ENCODE measurements at places on chromosomes 16 and 17.

DNA sequence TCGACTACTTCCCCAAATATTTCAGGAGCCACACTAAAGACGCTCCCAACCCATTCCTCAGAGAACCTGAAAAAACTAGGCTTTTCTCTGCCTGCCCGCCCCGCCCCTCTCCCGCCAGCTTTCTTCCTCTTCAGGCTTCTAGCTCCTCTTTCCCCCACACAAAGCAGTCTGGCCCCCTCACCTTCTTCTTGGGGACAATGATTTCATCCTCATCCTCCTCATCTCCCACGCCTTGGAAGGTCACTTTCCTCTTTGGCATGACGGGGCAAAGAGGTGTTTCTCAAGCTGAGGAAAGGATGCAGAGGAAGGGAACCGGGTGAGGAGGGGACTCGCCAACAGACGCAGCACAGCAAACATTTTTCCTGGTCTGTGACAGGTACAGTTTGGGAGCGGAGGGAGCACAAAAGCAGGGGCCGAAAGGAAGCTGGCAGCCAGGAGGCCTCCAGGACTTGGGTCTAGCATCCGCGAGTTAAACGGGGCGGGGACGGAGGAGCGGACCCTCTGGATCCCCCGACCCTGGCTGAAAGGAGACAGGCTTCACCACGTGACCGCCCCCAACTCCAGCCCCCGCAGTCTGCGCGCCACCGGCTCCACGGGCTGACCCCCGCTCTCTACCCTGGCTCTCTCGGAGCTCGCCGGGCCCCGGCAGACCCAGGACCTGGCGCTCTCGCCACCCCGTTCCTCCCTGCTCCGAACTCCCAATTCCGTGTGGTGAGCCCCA is 525 bp downstream of the CD2BP2 start:
- no peak for DNase-seq

- no peak for DNase-seq
Measured at GRCh38 chr16:27784351-27785306, 234.7 kb downstream of the KATNIP start.

GRCh38 chr17:29407856-29408255 is 17.7 kb downstream of the TAOK1 start:
- no peak for DNase-seq

- no peak for DNase-seq
Measured at GRCh38 chr16:67150833-67151396, at the start of gene B3GNT9. Gene B3GNT9 (minus strand): TSS chr16:67150998. CDS start chr16:67150485, 513 bp downstream.

- no peak for DNase-seq
Measured at GRCh38 chr17:66006654-66007053, 185.3 kb downstream of the CEP112 start.

- DNase-seq: no peak
Measured at GRCh38 chr17:51546114-51546513, 285.8 kb downstream of the UTP18 start.

Measured in LNCaP clone FGC (cell line).